Osteocyte (in vitro differentiated cells): ENCODE measurements at places on chromosomes 4 and X. TPM values are rescaled to one million over a fixed set of nuclear protein-coding genes. Genes with fewer than 3 reads are reported as not detected.

Gene SLIT2
- total RNA-seq: 45.6 and 55.6 TPM in 2 replicates

Gene GBA3
- not detected in 2 replicates for total RNA-seq

Gene ZCCHC18
- total RNA-seq: 5.2 and 6.4 TPM in 2 replicates

Gene TCEAL7
- 13.4 and 14.7 TPM in 2 replicates for total RNA-seq

Gene GASK1B
- total RNA-seq: 11.7 and 11.8 TPM in 2 replicates

Gene C1QTNF7
- total RNA-seq: not detected in 2 replicates

Gene SMIM10
- 3.2 and 3.3 TPM in 2 replicates for total RNA-seq

Gene SRPX2
- 42.8 and 47.9 TPM in 2 replicates for total RNA-seq
